GM13976 (cell line): ENCODE measurements at places on chromosomes 4 and X.

DNA sequence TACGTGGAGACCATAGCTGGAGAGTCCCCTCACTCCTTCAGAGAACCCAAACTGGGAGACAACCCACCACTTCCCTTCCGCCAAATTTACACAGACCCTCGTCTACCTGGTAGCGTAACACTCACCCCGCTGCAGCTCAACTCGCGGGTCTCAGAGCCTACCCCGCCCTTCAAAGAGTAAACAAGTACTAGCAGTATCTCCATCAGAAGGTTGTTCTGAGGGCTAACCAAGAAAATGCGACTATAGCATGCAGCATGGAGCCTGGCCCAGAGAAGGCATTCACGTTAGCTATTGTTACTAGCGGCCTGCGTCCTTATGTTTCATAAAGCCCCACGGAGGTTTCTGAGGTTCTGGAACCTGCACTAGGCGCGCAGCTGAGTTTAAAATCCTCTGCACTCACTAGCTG is 531 bp upstream of the MANBA start:
- DNase-seq: no peak

- no peak for DNase-seq
These were observed 1473.4 kb downstream of the RPA4 start for GRCh38 chrX:98357146-98357545.

- DNase-seq: no peak
These were observed 374.8 kb upstream of the GNPDA2 start for GRCh38 chr4:45100956-45101818.

GRCh38 chr4:3335982-3336381 is 43.2 kb downstream of the RGS12 start:
- DNase-seq: no peak

DNA sequence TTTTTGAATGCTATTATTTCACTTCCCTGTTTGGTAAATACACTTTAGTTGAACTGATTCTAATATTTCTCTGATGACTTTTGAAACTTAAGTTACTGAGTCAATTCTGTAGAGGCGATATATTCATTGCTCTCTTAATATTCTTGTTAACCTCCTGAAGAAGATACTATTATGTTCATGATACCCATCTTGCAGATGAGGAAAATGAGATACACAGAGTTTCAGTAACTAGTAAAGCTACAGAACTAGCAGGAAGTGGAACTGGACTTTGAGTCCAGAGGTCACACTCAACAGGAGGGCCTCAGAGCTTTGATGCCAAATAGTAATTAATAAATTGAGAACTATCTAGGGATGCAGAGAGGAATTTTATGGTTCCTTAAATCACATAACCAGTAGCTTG is 70.0 kb downstream of the PCDH7 start:
- DNase-seq: no peak

GRCh38 chrX:17597836-17598439 is 139.4 kb upstream of the SCML1 start:
- DNase-seq: no peak

DNA sequence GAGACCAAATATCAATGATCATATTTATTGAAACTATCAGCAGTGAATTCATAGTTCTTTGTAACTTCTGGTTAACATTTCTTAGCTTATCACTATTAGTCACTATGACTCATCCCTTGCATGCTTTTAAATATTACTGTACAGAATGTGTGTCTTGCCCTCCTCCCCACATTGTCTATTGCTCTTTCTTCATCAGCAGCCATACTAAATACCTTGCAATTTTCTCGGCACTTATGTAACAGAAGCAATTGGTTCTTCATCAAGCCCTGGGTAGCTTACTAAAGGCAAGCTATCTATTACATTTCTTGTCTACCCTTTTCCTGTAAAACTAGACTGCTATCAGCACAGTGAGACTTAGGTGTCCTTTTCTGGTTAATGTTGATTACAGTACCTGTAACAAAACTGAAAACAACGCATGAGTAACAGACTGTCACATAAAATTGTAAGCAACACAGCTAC is 8.2 kb downstream of the KLHL4 start:
- no peak for DNase-seq
